ENCODE measurements at places on chromosomes 5 and 9. TPM values are rescaled to one million over a fixed set of nuclear protein-coding genes. Genes with fewer than 3 reads are reported as not detected.

DNA sequence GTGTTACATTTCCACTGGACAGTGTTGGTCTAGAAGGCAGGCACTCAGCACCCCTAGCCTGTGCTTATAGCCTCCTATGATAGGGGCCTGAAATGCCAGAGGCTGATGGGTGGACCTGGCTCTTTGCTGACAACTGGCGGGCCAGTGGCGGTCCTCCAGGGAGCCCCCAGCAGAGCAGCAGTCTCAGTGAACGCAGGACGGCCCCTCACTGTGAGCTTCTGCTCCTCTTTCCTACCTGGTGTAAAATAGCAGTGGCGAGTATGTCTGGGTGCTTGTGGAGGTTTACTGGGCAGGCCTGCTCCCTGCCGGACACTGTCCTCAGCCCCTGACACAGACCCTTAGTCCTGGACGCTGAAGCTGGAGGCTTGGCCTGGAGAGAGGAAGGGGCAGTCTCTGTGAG is 3.3 kb upstream of the SEC16A start:
- no peak for DNase-seq

GRCh38 chr9:126474786-126475485 is 138.8 kb upstream of the LMX1B start:
- DNase-seq: no peak

DNA sequence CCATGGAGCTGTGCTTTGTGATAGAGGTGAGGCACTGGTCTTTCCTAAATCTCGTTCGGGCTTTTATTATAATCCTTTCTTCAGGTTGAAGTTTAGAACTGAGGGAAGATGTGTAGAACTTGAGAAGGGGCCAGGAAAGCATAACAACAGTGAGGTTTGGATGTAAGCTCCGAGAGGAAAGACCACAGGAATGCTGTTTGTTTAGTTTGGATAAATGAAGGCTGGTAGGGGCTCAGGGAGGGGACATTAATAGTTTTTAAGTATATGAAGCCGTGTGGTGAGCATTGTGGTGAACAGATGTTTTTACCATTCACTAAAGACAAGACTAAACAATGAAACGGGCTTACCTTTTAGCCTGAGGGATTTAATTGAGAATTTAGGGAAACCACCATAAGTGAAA is 130.8 kb downstream of the ARHGAP26 start:
- no peak for DNase-seq

- DNase-seq: no peak
Observed at GRCh38 chr5:59238126-59238902, 655.2 kb downstream of the PDE4D start.

- DNase-seq: no peak
Observed at GRCh38 chr9:13814647-13815400, 499.1 kb downstream of the NFIB start.

DNA sequence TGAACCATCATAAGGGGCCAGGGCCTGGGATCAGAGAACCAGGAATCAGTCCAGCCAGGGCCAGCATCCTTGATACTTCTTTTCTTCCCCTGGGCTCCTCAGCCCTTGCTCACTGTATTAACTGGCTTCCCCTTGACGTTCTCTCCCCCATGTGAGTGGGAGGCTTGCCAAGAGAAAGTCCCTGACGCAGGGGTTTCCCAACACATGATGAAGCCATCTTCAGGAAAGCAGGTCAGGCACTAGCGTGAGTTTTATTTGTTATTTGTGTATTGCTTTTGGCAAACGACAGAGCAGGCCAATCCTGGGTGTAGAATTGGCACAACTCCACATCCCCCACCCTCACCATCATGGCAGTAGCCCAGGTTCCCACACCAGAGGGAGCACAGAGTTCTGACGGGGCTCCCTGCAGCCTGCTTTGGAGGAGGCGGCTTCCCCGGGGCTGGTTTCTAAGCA is 165.5 kb upstream of the NFIL3 start:
- DNase-seq: no peak

The TIMD4 gene
- total RNA-seq: 1.1 TPM

The NR2F1 gene
- 8.0 TPM for total RNA-seq

Measured in ascending aorta (tissue), 2 donors.